SIG-M5 (cell line): ENCODE measurements at places on chromosomes 11 and 22.
A peak's percentile ranks its signal among the peaks of the same experiment; 100 is the strongest.

DNA sequence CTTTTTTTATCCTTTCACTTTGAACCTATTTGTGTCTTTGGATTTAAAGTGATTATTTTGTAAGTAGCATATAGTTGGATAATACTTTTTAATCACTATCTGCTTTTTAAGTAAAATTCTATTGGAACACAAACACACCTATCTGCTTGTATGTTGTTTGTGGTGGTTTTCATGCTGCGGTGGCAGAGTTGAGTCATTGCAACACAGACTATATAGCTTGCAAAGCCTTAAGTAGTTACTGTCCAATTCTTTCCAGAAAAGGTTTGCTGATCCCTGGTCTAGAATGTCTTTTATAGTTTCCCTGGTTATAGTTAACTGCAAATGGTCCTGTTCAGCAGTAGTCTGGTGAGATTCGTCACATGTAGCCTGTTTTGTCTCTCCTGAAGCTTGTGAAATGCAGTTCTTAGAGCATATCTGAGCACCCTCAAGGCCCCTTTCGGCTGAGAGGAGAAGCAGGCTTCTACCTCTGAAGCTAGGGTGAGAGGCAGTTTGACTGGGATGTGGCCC is 21.5 kb downstream of the SHANK3 start:
- DNase-seq = no peak

GRCh38 chr11:132211479-132211878 is 841.1 kb downstream of the NTM start:
- DNase-seq = no peak

- DNase-seq = no peak
Measured at GRCh38 chr11:99366546-99366945, 345.8 kb downstream of the CNTN5 start.

- DNase-seq = no peak
Measured at GRCh38 chr11:71914617-71915189, 13.7 kb downstream of the XNDC1N start.

DNA sequence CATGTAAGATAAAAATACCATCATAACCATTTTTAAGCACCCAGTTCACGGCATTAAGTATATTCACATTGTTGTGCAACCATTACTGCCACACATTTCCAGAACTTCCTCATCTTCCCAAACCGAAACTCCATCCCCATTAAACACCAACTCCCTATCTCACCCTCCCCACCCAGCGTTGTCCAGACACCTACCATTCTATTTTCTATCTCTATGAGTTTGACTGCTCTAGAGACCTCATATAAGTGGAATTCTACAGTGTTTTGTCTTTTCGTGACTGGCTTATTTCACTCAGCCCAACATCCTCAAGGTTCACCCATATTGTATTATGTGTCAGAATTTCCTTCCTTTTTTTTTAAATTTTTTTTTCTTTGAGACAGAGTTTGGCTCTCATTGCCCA is 45.2 kb downstream of the PPFIA1 start:
- DNase-seq = peak; percentile 50
